ENCODE measurements at places on chromosomes 12 and 14. TPM values are rescaled to one million over a fixed set of nuclear protein-coding genes. Genes with fewer than 3 reads are reported as not detected.

Gene COX8C
- total RNA-seq: not detected

Gene SLC6A12
- total RNA-seq: 0.37 TPM

Gene TMEM229B
- 4.4 TPM for total RNA-seq

Gene ADAM21
- total RNA-seq: 0.09 TPM

Gene LRRC43
- 0.26 TPM for total RNA-seq

GRCh38 chr12:6295094-6295811, 15.2 kb upstream of the PLEKHG6 start:
- no peaks in the 10 kb centered on the region for H3K4me1 ChIP-seq
- H3K27me3 ChIP-seq: no peaks in the 10 kb centered on the region
- H3K36me3 ChIP-seq: no peaks in the 10 kb centered on the region
- H3K4me3 ChIP-seq: no peak overlapping the region

- H3K27ac ChIP-seq: no peak overlapping the region
- no peaks in the 10 kb centered on the region for H3K27me3 ChIP-seq
- peaks cover 10% of the 10 kb centered on the region for H3K4me1 ChIP-seq
- no peak overlapping the region for H3K4me3 ChIP-seq
- DNase-seq: no peak
Measured at GRCh38 chr12:9367201-9367600, 159.0 kb upstream of the PZP start.

DNA sequence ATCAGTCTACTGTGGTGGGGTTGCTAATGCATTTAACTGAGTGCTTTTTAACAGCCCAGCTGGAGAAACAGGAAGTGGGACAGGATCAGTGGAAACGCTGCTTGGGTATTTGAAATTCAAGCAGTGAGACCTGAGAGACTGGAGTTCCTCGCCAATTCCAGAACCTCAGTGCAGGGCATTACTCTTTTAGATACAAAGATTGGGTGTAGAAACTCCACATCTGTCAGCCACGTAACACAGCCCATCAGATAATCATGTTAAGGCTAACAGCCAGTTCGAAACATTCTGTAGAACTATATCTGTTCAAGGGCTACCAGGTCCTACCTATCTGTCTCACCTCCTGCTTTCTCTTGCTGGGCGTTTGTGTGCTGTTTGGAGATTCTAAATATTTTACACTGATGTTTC, 45.5 kb downstream of the RAD52 start:
- no peak overlapping the region for H3K27ac ChIP-seq
- H3K36me3 ChIP-seq: peaks cover 88% of the 10 kb centered on the region
- H3K27me3 ChIP-seq: no peaks in the 10 kb centered on the region
- no peak overlapping the region for H3K4me3 ChIP-seq
- H3K4me1 ChIP-seq: peaks cover 12% of the 10 kb centered on the region

DNA sequence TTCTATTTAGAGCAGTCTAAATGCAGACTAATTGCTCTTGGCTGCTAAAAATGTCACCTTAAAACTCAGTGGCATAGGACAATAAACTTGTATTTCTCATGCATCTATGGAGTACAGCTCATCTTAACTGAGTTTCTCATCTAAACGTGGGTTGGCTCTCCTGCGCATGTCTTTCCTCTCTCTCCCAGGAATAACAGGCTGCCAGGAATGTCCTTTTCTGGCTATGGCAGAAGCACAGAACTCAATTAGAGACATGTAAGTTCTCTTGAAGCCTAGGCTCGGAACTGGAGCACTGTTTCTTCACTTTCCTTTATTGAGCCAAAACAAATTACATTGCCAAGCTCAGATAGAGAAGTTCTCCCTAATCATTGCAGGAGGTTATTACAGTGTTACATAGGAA, 722.3 kb upstream of the FLRT2 start:
- no peak for DNase-seq
- no peaks in the 10 kb centered on the region for H3K36me3 ChIP-seq
- H3K4me3 ChIP-seq: no peak overlapping the region
- H3K27ac ChIP-seq: no peak overlapping the region
- H3K27me3 ChIP-seq: no peaks in the 10 kb centered on the region
- no peaks in the 10 kb centered on the region for H3K4me1 ChIP-seq

- no peaks in the 10 kb centered on the region for H3K4me1 ChIP-seq
- no peak overlapping the region for H3K27ac ChIP-seq
- no peaks in the 10 kb centered on the region for H3K27me3 ChIP-seq
- no peak overlapping the region for H3K4me3 ChIP-seq
- DNase-seq: no peak
Measured at GRCh38 chr14:58794993-58795762, 157.4 kb downstream of the DACT1 start.

GRCh38 chr14:51147183-51147582, 52.3 kb upstream of the TRIM9 start:
- no peak overlapping the region for H3K27ac ChIP-seq
- H3K27me3 ChIP-seq: no peaks in the 10 kb centered on the region
- no peak overlapping the region for H3K4me3 ChIP-seq
- no peak for DNase-seq
